Retina (tissue), 1 donor: ENCODE measurements at places on chromosomes 5 and 9.

GRCh38 chr9:136050266-136050700 lies 44.8 kb downstream of the NACC2 start:
- DNase-seq: peak; percentile 65

GRCh38 chr9:124411514-124412227 lies 3.6 kb downstream of the PSMB7 start:
- DNase-seq: no peak

DNA sequence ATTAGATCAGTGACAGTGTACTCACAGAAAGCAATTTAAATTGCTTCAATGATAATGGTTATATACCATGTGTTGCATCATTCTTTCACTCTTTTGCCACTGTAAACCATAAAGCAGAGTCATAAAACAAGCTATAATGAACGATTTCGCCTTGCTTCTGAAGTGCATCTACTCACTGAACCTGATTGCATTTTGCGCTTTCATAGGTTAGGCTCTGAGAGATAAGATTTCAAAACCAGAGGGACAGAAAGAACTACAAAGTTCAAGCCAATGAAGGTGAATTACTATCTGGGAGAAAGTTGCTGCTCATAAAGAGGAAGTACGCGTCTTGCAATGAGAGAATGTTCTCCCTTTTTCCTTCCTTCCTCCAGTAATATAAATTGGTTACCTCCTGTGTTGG lies 412.7 kb downstream of the CETN3 start:
- no peak for DNase-seq

DNA sequence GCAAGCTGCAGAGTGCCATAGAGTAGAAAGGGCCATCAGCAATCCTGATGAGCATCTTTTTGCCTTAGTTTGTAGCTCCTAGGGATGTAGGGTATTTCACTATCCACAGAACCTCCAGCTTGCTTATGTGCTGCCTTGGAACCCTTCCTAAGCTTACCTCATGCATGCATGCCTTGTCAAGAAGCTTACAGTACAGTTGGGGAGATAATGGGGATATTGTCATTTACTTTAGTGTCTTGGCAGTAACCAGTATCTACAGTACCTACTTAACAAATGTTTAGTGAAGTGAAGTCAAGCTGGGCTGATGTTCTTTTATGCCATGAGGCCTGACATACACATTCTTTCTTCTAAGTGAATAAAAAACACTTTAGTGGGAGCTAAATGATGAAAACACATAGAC lies 164.6 kb upstream of the PPP1R2B start:
- no peak for DNase-seq

GRCh38 chr5:95847261-95847592 lies 24.7 kb upstream of the GLRX start:
- DNase-seq: no peak

DNA sequence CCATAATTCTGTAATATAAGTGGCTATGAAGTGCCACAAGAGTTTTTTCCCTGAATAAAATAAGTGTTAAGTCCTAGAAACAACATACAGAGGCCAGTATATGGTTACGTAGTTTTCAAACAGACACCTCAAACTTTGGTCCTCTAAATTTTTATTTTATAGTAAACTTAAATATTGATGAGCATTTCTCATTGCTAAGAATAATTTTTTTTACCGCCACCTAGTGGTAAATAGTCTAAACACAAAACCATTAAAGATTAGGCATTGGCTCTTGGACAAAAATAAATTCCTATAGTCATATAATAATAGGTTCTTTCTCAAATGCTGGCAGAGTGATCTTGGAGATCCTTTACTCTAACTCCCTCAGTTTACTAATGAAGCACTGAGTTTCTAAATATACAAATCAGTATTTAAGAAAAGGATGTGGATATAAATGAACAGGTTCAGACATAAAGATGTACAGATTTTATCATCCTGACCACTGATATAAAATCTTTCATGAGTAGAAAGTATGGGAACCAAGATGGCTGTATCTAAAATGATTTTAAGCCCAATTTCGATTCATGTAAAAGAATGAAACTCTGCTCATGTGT lies 136.2 kb downstream of the FANCC start:
- DNase-seq: no peak

DNA sequence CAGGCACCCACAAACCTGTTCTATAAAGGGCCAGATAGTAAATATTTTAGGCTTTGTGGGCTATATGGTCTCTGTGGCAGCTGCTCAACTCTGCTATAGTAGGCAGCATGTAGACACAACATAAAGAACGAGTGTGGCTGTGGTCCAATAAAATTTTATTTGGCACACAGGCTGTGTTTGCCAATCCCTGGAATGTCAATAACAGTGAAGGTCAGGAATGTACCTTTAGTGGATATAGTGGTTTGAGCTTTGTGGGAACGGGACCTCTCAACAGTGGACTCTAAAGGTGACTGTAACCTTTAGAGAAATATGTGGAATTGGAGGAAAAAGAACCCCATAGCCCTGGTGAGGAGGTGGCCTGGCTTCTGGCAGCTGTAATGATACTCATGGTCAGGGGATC lies 145.2 kb downstream of the MAST4 start:
- DNase-seq: no peak

- no peak for DNase-seq
Measured at GRCh38 chr9:109320331-109320741, 523 bp downstream of the EPB41L4B start.

- DNase-seq: peak; percentile 24
Measured at GRCh38 chr5:156474251-156474650, 147.3 kb downstream of the SGCD start.

DNA sequence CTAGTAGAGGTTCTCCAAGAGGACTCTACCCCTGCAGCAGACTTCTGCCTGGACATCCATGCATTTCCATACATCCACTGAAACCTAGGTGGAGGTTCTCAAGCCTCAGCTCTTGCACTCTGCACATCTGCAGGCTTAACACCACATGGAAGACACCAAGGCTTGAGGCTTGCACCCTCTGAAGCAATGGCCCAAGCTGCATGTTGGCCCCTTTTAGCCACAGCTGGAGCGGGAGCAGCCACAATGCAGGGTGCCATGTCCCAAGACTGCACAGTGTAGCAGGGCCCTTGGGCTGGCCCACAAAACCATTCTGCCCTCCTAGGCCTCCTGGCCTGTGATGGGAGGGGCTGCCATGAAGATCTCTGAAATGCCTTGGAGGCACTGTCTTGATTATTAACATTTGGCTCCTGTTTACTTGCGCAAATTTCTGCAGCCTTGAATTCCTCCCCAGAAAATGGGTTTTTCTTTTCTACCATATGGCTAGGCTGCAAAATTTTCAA lies 123.2 kb upstream of the VCAN start:
- DNase-seq: no peak

DNA sequence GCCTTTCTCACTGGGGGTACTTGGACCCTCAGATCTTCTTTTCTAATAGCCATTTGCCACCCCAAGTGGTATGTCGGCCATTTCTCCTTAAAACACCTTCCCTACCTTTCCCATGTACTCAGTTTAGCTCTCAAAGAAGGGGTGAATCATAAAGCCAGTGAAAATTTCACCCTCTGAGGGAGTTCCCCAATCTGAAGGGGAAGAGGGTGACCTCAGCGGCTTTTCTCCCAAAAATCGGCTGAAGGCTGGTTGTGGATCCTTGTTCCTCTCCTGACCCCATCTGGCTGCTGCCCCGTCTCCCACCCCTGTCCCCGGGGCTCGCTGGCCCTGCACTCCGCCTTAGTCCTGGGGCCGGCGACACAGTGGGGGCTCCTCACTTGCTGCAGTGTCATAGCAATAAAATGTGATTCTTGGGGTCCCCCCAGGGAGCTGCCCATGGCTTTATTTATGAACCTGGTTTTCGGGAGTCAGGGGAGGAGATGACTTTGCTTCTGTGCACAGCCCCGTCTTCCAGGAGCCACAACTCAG lies 17.3 kb upstream of the LTC4S start:
- no peak for DNase-seq

- DNase-seq: no peak
Measured at GRCh38 chr5:169909945-169910344, 70.3 kb downstream of the INSYN2B start.

- no peak for DNase-seq
Measured at GRCh38 chr5:74122175-74122574, 496.2 kb downstream of the ARHGEF28 start.

DNA sequence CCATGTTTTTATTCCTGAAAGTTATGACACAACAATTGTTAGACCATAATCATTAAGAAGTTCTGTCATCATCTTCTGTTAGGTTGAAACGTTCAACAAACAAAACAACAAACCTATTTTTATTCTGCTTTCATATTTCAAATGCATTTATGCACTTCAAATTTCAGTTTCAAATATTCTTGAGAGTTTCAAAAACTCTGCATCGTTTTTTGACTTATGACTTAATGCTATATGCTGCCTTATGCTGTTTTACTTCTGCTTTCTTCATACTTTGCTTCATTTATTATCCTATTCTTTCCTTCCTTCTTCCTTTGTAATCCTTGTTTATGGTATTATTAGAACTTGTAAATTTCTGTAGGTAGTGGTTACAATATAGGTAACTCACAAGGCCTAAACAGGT lies 95.0 kb downstream of the PCSK1 start:
- no peak for DNase-seq
